ENCODE measurements at places on chromosomes 11 and 22. TPM values are rescaled to one million over a fixed set of nuclear protein-coding genes. Genes with fewer than 3 reads are reported as not detected.
A peak's percentile ranks its signal among the peaks of the same experiment; 100 is the strongest.

DNA sequence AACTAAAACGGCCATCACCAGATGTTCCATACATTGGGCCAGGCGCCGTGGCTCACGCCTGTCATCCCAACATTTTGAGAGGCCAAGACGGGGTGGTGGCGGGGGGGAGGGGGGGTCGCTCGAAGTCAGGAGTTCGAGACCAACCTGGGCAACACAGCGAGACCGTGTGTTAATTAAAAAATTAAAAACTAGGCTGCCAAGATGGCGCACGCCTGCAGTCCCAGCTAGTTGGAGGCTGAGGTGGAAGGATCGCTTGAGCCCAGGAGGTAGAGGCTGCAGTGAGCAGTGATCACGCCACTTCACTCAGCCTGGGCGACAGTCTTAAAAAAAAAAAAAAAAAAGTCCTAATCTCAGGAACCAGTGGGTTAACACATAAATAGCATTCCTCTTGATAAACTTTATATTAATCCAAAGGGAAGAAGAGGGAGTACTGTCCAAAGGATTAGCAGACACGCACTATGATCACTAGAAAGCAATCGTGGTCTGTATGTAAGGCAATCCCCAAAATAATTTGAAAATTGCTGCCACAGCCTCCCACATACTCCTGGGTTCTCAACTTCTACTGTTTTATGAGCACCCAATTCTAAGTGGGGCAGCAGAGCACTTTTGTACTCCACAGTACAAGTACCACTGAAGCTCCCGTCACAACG, 604 bp downstream of the PUS3 start:
- DNase-seq, result no peak

DNA sequence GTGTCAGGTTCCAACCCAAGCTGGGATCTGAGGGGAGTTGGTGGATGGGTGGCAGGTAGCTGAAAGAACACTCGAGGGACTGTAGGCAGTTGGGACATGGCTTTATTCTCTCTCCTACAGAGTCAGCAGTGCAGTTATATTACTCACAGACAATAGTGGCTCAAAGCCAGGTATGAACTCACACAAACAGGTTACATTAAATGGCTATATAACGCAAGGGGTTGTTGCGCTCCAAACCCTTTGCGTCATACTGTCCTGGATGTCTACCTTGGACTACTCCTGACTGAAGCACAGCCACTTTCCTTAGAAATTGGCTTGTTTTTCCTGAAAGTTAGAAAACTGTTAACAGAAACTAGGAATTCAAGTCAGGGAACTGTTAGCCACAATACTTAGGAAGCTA, 66.4 kb upstream of the OR4B1 start:
- DNase-seq, result no peak

DNA sequence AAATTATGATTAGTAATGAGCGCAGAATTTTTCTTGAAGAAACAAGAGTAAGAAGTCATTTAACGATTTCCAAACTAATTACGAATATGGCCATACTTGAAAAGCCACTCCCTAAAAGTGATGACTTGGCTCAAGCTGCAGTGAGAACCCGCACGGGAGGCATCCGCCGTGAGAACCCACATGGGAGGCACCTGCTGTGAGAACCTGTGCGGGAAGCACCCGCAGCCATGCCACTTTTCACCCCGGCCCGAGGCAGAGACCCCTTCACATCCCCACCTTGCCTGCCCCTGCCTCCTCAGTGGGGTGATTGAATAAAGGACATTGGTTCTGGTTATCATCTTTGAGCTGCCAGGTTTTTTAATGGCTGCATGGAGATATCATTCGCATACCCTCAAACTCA, 89.7 kb downstream of the BRD1 start:
- no peak for DNase-seq

DNA sequence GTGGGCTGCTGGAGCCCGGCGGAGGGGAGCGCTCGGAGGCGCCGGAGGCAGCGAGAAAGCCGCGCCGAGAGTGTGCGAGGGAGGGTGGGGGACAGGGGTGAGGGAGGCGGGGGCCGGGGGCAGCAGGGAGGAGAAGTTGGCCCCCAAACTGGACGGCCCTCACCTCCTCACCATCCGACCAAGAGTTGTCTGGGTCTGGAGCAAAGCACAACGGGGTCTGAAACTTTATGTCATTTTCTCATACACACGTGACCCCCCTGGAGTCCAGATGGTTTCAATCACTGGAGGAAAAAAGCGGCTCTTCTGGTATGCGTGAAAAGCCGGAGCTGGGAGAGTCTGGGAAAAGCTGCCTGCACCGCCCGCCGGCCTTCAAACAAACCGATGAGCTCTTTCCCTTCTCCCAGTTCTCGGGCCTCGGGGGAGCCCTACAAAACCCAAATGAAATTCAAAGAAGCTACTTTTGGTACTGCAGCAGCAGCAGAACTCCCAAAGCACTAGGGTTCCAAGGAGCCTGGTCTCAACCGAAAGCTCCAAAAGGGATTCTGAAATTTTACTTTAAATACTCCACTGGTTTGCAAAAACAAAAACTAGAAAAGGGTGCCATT, 39.7 kb upstream of the AKIP1 start:
- no peak for DNase-seq

GRCh38 chr11:125968354-125968753, 22.5 kb downstream of the VSIG10L2 start:
- DNase-seq, result no peak

GRCh38 chr11:102666331-102666957, 39.1 kb downstream of the MMP27 start:
- DNase-seq, result peak; percentile 48

- no peak for DNase-seq
Measured at GRCh38 chr11:29171360-29171950, 845.4 kb downstream of the KCNA4 start.

DNA sequence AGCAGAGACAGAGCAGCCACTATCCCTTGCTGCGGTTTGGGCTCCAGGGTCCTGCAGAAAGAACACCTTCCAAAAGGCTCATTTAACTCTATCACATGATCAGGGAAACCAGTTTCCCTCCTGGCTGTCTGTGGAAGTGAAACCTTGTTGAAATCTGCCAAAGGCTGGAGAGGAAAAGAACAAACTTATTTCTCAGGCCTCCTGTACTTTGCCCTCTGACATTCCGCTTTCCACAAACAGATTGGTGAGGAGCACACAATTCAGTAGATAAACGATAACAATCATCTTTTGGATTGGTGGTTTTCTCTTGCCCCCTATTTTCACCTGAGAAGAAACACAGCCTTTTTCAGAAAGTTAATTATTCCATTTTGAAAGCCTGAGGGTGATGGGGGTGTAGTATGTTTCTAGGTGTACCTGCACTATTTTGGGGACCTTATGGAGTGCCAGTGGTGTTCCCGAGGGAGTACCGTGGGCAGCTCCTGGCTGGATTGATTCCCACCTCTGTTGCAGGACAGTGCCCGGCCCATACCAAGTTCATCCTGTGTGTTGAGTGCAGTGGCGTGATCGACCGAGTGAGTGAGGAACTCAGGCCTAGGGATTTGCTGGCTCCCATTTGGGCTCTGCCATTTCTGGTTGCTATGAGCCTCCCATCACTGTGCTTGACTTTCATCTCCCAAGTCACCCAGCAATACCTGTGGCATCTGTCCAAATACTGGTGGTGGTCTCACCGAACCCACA, 102.0 kb downstream of the TBC1D22A start:
- DNase-seq, result no peak

DNA sequence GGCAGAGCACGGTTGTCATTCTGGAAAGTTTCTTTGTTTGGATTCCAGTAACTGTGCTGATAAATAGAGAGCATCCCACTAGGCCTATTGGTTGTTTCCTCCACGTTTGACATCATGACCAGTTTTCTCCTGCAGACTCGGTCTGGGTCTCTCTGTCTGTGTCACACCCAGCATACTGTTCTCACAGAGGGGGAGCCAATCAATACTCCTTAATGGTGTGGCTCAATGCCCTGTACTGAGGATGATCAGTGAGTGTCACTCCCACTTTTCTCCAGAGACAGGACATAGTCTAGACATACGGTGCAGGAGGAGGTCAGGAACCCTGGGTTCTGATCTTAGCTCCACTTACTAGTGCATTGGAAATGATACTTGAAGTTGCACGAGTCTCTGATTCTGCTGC, 88.2 kb upstream of the BLID start:
- no peak for DNase-seq

DNA sequence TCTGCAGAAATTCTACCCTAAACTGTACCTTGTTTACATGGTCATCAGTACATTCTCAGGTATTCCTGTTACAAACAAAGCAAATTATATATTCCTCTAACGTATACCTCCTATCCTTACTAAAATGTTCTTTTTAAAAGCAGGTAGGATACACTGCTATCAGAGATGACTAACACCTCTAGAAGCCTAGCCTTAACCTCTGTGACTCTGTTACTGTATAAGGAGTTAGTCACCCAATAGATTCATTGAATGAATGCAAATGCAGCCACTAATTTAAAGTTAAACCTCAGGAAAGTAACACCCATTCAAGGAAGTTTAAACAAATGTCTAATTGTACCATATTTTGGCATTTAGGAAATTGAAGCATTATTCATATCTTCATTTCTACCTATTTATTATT, 82.2 kb downstream of the FCHSD2 start:
- no peak for DNase-seq

DNA sequence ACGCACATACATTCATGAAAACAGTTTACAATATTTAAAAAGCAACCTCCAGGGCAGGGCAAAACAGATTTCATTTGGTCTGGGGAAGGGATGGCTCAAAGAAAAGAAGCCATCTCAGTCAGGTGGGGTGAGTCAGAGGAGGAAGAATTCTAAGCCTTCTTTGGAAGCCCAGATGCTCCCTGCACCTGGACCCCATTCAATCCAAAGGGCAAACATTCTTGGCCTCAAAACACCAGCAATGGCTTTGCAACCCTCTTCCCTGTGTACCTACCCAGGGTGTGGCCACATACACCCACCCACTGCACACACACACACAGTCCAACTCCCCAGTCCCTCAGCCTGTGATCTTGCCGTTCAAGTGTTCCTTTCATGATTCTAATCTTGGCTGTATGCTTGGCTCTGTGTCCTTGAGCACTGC, 2.0 kb downstream of the KCNE3 start:
- DNase-seq, result no peak

DNA sequence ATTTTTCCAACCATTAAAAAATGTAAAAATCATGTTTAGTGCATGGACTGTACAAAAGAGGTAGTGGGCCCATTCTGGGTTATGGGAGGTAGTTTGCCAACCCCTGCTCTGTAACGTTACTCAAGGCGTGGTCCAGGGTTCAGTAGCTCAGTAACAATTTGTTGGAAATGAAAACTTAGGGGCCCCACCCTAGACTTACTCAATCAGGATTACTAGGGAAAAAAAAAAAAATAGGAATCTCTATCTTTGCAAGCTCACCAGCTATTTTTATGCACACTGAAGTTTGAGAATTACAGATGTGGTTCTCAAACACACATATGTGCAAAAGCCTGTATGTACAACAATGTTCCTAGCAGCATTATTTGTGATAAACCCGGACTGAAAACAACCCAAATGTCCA, 17.3 kb upstream of the LMO2 start:
- no peak for DNase-seq

- DNase-seq, result no peak
Measured at GRCh38 chr11:128756469-128756868, 62.6 kb downstream of the FLI1 start.

- no peak for DNase-seq
Measured at GRCh38 chr22:29979777-29980321, 96.9 kb downstream of the MTMR3 start.

DNA sequence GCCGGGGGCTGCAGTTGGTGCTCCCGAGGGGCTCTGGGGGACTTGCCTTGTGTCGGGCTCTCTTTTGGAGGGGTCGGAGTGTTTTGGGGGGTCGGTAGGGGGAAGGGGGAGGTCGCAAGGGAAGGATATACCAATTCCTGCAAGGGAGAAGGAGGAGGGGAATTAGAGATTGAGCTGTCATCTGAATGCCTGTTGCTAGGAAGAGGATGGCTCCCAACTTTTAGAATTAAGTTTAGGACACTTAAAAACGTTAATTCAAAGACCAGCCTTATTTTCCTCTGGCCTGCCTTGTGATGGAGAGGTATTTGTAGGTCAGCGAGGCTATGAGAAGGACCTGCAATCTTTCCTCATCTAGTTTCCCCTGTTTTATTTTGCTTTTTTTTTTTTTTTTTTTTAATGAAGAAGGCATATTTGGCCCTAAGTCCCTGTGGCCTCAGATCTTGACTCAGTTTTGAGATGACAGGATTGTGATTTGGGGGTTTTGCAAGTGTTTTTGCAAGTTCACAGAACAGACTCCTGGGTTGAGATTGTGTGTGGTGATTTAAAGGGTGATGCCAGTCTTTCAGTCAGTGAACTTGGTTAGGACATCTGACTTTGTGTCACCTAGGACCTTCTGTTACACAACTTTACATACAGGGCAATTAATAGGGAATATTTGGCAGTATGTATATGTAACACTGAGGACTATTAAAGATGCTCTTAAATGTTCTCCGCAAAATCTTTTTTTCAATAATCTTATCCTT, 672 bp downstream of the TMEM135 start:
- peak; percentile 14 for DNase-seq

- DNase-seq, result no peak
Measured at GRCh38 chr11:134512571-134513538, 100.8 kb upstream of the B3GAT1 start.

DNA sequence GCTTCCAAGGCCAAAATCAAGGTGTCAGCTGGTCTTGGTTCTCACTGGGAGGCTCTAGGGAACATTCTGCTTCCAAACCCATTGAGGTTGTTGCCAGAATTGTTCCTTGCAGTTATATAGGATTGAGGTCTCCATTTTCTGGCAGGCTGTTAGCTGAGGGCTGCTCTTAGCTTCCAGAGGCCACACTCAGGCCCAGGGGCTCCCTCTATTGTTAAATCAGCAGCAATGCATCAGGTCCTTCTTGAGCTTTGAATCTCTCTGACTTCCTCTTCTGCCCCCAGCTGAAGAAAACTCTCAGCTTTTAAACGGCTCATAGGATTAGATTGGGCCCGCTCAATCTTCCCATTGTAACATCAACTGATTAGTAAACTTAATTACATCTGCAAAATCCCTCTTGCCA, 39.3 kb upstream of the BSX start:
- peak; percentile 46 for DNase-seq

- DNase-seq, result peak; percentile 20
Measured at GRCh38 chr11:131246663-131247062, 123.8 kb upstream of the NTM start.

DNA sequence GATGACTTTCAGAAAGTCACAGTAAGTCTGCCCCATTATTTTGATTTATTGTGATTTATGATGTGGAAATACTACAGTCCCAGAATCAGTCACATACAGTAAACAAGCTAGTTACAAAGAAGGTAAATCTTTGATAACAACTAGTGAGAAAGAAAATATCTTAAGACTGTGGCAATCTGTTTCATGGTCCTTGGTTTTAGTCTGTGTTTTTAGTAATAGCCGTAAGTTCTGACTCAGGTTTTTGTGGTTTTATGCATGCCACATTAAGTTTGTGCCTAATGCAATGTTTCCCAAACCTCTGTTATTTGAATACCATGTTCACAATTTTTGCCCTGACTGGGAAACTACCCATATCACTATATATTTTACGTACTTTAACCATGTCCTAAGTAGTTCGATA, 6.7 kb downstream of the CEP295 start:
- no peak for DNase-seq

The SCGB1A1 gene
- total RNA-seq, result 1.1 TPM

The IFITM1 gene
- 717 TPM for total RNA-seq

The BLID gene
- total RNA-seq, result not detected

The MRGPRE gene
- total RNA-seq, result not detected

The C11orf42 gene
- not detected for total RNA-seq

The IGLL1 gene
- total RNA-seq, result not detected

The SLC22A8 gene
- total RNA-seq, result not detected

Data from K562 (cell line).